ENCODE measurements at places on chromosomes 6 and 20.

- no peaks in the 10 kb centered on the region for H3K36me3 ChIP-seq
- DNase-seq, result no peak
Measured at GRCh38 chr6:17167327-17167979, 65.6 kb downstream of the STMND1 start.

DNA sequence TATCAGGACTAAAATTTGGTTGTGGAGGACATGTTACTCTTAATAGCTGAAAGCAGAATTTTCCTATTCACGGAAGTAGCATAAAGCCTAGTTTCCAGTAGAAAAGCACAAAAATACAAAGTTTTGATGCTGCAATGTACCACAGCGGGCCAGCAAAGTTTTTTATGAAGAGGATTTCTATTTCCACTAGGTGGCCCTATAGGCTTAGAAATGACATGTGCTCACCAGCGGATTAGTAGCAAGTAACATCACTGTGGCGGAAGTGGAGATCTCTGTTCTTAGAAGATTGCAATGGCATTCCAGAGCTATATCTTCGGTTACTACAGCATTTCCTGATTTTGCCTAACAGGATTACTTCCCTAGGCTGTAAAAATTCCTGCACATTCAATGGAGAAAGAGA is 1219.0 kb upstream of the EYS start:
- DNase-seq, result no peak
- H3K4me1 ChIP-seq, result peaks cover 6% of the 10 kb centered on the region
- no peak overlapping the region for H3K4me3 ChIP-seq

- DNase-seq, result no peak
- H3K4me1 ChIP-seq, result peaks cover 12% of the 10 kb centered on the region
- peak overlapping the region; percentile 31 for H3K27ac ChIP-seq
- H3K36me3 ChIP-seq, result no peaks in the 10 kb centered on the region
- H3K27me3 ChIP-seq, result no peaks in the 10 kb centered on the region
Measured at GRCh38 chr20:46558511-46558959, 8.1 kb upstream of the OCSTAMP start.

- peak; percentile 69 for DNase-seq
- H3K27ac ChIP-seq, result no peak within 1 kb of the TSS
- no peaks in the 10 kb centered on the region for H3K27me3 ChIP-seq
- no peak within 1 kb of the TSS for H3K4me3 ChIP-seq
- peaks cover 14% of the 10 kb centered on the region for H3K36me3 ChIP-seq
Measured at GRCh38 chr20:59019217-59019616, at the start of gene TUBB1. TUBB1 (plus strand) TSS chr20:59019429; CDS start chr20:59019523, 94 bp downstream.

DNA sequence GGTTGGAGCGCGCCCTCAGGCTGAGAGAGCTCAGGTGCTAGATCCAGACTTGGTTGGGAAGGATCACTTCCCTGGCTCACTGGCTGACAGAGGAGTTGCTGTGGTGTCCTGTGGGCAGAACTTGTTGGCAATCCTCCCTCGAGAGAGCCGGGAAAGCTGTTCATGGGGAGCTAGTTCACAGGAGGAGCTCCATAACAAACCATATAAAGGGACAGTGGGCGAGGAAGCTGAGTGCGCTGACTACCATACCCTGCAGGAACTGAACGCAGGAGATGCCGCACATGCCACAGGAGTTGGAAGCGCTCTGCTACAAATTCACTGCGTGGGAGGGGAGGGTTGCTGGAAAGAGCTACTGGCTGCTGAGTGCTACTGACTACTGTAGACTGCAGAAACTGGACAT is 243.2 kb downstream of the OGFRL1 start:
- no peak overlapping the region for H3K4me3 ChIP-seq
- H3K4me1 ChIP-seq, result no peaks in the 10 kb centered on the region
- DNase-seq, result no peak
- H3K36me3 ChIP-seq, result no peaks in the 10 kb centered on the region
- H3K27me3 ChIP-seq, result no peaks in the 10 kb centered on the region
- no peak overlapping the region for H3K27ac ChIP-seq

DNA sequence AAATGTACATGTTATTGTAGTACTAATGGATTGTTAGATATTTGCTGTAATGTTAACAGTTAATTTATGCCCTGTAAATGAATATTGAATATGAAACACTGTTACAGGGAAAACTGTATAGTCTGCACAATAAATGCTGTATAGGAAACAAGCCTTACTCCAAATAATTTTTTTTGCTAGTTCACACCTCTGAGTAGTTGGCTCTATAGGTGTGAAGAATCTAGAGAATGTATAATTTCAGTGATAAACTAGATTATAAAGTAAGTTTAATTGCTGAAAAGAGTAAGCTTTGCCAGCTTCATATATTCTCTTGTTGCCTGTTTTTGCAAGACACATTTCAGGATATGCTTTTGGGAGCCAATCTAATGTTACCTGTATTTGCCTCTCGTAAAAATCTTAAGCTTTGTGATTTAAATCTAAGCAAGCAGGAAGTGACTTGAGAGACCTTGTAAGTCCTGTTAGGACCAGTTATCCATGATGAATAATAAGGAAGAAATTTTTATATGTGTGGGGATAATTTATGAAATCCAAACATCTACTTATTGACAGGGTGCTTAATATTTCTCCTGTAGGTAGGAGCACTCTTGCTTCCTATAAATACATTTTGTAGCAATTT is 232.4 kb downstream of the ZFAND3 start:
- DNase-seq, result no peak
- H3K27me3 ChIP-seq, result no peaks in the 10 kb centered on the region
- H3K4me1 ChIP-seq, result peaks cover 2% of the 10 kb centered on the region
- H3K4me3 ChIP-seq, result no peak overlapping the region

DNA sequence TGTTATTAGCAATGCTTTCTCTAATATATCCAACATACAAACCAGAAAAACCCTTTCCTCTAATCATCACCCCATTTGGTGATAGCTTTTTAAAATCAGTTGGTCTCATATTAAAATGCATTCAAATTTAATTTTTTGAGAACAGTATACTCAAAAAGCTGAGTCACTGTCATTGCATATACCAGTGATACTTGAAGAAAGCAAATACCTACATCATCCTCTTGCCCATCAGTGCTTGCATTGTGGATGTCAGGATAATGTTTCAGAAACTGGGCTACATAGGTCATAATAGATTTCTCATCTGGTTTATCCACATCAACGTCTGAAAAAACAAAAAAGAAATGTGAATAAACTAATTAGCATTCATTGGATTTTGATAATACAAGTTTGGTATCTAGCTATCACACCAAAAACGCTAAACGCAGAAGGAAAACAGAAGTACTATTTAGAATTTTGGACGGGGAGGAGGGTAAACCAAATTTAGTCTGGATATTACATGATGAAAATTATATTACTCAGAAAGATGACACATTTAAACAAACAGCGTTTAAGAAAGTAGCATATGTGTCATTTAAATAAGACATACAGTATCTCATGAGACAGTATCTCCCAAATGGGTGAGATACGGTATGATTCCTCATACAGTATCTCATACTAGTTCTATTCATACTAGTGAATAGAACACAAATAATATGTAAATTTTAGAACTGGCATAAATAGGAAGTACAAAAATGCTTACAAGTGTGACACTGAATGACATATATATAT is 134.6 kb downstream of the SYNE1 start:
- no peaks in the 10 kb centered on the region for H3K27me3 ChIP-seq
- peaks cover 4% of the 10 kb centered on the region for H3K4me1 ChIP-seq
- H3K4me3 ChIP-seq, result no peak overlapping the region

- peak overlapping the region; percentile 68 for H3K4me3 ChIP-seq
- H3K27me3 ChIP-seq, result no peaks in the 10 kb centered on the region
- H3K36me3 ChIP-seq, result no peaks in the 10 kb centered on the region
- H3K4me1 ChIP-seq, result peaks cover 60% of the 10 kb centered on the region
- peak overlapping the region; percentile 89 for H3K27ac ChIP-seq
- DNase-seq, result peak; percentile 86
Measured at GRCh38 chr6:156779206-156780094, 2.3 kb downstream of the ARID1B start.

- H3K4me3 ChIP-seq, result no peak overlapping the region
- H3K27ac ChIP-seq, result no peak overlapping the region
- DNase-seq, result no peak
- H3K27me3 ChIP-seq, result no peaks in the 10 kb centered on the region
Measured at GRCh38 chr6:64694356-64694755, 1012.7 kb downstream of the EYS start.

- H3K27ac ChIP-seq, result no peak overlapping the region
- no peaks in the 10 kb centered on the region for H3K36me3 ChIP-seq
- no peaks in the 10 kb centered on the region for H3K27me3 ChIP-seq
- H3K4me1 ChIP-seq, result peaks cover 35% of the 10 kb centered on the region
- DNase-seq, result no peak
Measured at GRCh38 chr6:25316626-25317025, 37.5 kb downstream of the CARMIL1 start.

DNA sequence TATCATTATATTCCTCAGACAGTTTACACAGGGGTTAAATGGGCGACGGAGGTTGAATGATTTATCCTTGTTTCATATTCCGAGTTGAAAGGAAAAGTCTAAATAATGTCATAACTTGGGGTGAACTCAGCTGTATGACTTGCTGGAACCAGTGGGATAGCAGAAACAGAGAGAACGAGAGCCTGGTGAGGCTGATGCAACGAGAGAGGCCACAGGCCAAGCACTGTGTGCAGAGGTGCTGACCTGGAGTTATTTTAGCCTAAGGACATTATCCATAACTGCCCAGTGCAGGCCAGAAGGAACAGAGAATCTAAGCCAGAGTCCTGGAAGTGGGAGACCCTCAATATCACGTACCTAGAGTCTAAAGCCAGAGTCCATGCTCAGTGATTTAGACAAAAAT is 394.9 kb downstream of the MAFB start:
- no peak for DNase-seq
- H3K27ac ChIP-seq, result peak overlapping the region; percentile 39
- H3K4me3 ChIP-seq, result no peak overlapping the region

DNA sequence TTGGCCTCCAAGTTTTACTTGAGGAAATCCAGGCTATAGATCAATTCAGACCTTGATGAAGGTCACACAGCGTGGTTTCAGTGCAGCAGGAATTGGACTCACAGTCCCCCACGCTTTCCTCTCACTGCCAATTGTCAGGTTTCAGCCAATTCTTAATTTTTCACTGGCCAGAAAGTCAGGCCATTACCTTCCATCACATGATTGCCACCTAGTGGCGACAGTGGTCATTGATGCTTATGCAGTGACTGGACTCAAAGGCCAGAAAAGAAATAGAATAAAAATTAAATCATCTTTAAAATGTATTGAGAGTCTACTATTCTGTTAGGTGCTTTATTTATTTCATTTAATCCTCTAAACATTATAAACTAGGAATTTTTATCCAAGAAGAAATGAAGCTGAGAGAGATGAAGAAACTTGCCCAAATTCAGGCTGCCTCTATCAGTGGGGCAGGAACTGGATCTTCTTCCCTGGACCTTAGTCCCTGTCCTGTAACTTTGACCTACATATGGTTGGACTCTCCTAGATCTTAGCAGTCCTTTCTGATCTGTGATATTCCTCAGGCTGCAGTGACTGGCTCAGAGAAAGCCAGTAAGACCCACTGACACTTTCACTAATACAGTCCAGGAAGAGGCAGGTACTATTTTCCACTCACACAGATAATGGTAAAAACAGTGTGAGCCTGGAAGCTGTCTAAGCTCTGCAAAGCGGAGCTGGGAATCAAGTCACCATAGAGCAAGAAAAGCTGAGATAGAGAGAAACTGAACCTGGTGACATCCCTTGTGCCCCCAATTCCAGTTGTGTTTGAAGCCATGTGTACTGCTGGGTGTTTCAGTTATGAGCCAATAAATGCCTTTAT is 133.3 kb downstream of the ELOVL4 start:
- H3K27ac ChIP-seq, result no peak overlapping the region
- no peaks in the 10 kb centered on the region for H3K36me3 ChIP-seq
- DNase-seq, result peak; percentile 88
- H3K4me1 ChIP-seq, result no peaks in the 10 kb centered on the region
- H3K4me3 ChIP-seq, result no peak overlapping the region

DNA sequence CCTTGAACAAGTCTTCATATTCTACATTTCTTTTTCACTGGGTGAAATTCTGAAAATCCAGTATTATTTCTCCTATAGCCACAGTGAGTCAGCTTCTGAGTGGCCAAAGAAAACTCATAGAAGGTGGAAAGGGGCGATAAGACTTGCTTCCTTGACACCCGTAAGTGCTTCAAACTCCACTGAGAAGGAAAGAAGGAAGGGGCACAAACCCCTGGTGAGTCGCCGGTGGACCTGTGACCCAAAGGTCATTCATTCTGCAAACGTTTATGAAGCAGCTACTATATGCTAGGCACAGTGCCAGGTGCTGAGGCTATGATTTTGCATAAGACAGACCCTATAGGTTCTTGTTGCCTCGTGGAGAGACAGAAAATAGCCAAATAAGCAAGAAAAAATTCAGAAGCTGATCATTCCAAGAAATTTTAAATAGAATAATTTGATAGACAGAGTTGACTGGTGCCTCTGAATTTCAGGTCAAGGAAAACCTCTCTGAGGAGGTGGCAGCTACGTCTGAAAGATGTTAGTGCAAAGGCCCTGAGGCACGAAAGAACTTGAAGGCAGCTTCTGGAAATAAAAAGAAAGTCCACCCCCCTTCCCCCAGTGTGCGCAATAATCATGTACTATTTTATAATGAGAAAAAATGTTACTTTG is 118.2 kb downstream of the CD24 start:
- no peak overlapping the region for H3K27ac ChIP-seq
- DNase-seq, result no peak
- H3K4me3 ChIP-seq, result no peak overlapping the region
- H3K4me1 ChIP-seq, result no peaks in the 10 kb centered on the region

GRCh38 chr6:167957626-167958025 is 39.8 kb upstream of the KIF25 start:
- no peak overlapping the region for H3K27ac ChIP-seq
- DNase-seq, result no peak
- H3K4me3 ChIP-seq, result no peak overlapping the region
- H3K36me3 ChIP-seq, result peaks cover 32% of the 10 kb centered on the region

GRCh38 chr6:137313928-137314855 is 95.0 kb upstream of the IFNGR1 start:
- no peak for DNase-seq
- no peaks in the 10 kb centered on the region for H3K36me3 ChIP-seq
- peak overlapping the region; percentile 27 for H3K4me3 ChIP-seq
- H3K27me3 ChIP-seq, result peaks cover 40% of the 10 kb centered on the region

- no peak for DNase-seq
- no peak overlapping the region for H3K4me3 ChIP-seq
- H3K36me3 ChIP-seq, result peaks cover 36% of the 10 kb centered on the region
- no peaks in the 10 kb centered on the region for H3K27me3 ChIP-seq
Measured at GRCh38 chr6:121260651-121261102, 73.6 kb downstream of the TBC1D32 start.

- DNase-seq, result no peak
- no peaks in the 10 kb centered on the region for H3K4me1 ChIP-seq
- no peak overlapping the region for H3K27ac ChIP-seq
- H3K27me3 ChIP-seq, result no peaks in the 10 kb centered on the region
- H3K36me3 ChIP-seq, result peaks cover 1% of the 10 kb centered on the region
Measured at GRCh38 chr6:24957199-24957598, 21.4 kb upstream of the RIPOR2 start.

DNA sequence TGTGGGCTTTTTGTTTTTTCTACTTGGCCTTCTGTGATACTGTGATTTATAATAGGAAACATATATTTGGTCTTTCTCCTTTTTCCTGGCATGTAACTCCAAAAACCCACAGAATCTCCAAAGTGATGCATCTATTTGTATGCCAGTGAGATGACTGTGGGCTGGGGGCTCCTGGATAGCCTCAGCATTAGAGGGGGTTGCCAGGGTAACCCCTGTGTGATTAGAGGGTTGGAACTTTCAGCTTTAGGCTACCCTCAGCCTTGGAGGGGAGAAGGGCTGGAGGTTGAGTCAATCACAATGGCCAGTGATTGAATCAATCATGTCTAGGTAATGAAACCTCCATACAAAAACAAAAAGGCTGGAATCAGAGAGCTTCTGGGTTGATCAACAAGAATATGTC is 10.6 kb upstream of the SFT2D1 start:
- H3K36me3 ChIP-seq, result no peaks in the 10 kb centered on the region
- no peaks in the 10 kb centered on the region for H3K4me1 ChIP-seq
- H3K27me3 ChIP-seq, result peaks cover 66% of the 10 kb centered on the region
- H3K4me3 ChIP-seq, result no peak overlapping the region
- H3K27ac ChIP-seq, result no peak overlapping the region

Measured in osteocyte (in vitro differentiated cells).